ENCODE measurements at places on chromosomes 6 and 20.

GRCh38 chr6:17740559-17741220, 34.0 kb upstream of the NUP153 start:
- no peak for DNase-seq

- peak; percentile 69 for DNase-seq
These were observed at the start of gene MICAL1 for GRCh38 chr6:109455437-109456110. TSS of gene MICAL1 (minus strand) at chr6:109455772. CDS start at chr6:109454196, 1,576 bp downstream.

- no peak for DNase-seq
These were observed 18.9 kb downstream of the PREP start for GRCh38 chr6:105384004-105384403.

DNA sequence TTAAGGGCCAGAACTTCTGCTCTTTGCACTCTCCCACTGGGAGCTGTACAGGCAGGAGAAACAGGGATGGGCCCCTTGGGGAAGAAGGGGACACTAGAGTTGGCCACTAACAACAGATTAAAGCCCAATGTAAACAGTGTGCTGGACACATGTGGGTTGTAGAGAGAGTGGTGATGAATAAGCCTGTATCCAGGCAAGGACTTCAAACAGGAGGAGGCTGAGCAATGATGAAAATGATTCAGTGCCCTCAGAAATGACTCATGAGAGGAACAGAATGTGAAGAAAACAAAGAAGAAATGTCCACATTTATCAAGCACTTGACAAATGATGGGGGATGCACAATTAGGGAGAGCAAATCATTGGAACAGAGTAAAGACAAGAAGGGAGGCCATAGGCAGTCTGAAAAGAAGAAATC, 242.3 kb downstream of the TBX18 start:
- DNase-seq, result no peak

- no peak for DNase-seq
These were observed 758 bp downstream of the GCLC start for GRCh38 chr6:53544217-53544469.

GRCh38 chr6:140209775-140210174, 835.3 kb upstream of the CITED2 start:
- no peak for DNase-seq

All from D721Med (cell line).